Stimulated activated CD4-positive, alpha-beta T cell treated with anti-CD3 and anti-CD28 coated beads, Interleukin-2, amount 100 ng/mL, for 24 hours (primary cell): ENCODE measurements at places on chromosomes 3 and 15.
A peak's percentile ranks its signal among the peaks of the same experiment; 100 is the strongest.

GRCh38 chr3:120244834-120245225 lies 40.2 kb downstream of the GPR156 start:
- DNase-seq: no peak

DNA sequence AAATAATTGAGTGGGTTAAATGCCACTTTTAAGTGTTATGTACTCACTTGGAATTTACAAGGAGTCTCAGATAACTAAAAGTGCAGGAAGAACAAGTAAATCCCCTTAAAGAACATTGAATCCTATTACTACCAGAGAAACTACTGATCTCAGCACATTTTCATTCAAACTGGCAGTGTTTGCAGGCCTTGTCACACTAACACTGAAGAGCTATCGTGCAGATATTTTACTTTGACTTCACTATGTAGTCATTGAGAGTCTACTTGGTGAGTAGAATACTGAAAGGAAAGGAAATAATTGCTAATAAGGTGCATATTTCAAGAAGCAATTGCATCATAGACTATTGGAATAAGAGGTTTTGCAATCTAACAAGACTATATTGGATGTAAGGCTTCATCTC lies 721.4 kb upstream of the CBLB start:
- no peak for DNase-seq

GRCh38 chr3:167811031-167811430 lies 75.5 kb downstream of the SERPINI1 start:
- DNase-seq: no peak

GRCh38 chr3:53845881-53846133 lies 412 bp downstream of the CHDH start:
- no peak for DNase-seq

- no peak for DNase-seq
Observed at GRCh38 chr15:64685230-64685888, 90.0 kb downstream of the RBPMS2 start.

DNA sequence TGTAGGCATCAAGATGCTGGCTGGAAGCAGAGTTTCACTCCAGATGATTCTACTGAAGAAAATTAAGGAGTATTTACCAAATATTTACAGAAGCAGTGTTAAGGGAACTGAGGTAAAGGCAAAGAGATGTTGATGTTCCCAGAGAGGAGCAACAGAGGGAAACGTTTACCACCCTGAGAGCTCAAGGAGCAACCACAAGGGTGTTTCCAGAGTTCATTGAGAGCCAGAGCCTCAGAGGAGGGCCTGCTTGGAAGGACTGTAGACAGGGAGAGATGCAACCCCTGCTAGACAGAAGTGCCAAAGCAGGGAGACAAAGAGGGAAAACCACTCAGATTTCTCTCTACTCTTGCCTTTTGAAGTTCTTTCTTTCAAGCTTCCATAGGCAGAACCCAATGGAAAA lies 474.5 kb downstream of the RBMS3 start:
- DNase-seq: no peak

DNA sequence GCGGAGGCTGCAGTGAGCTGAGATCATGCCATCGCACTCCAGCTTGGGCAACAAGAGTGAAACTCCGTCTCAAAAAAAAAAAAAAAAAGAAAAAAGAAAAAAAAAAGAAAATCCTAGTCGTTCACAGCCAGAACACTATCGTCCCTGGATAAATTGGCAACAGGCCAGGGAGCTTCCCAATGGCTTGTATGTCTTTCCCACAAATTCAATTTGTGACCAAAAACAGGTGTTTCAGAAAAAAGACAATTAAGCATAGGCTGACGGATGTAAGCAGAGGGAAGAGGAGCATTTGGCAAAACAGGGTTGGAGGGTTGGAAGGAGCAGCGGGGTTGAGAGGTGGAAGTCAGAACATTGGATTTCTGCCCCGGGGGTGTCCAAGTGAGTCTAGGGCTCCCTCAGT lies 8.5 kb downstream of the EPB42 start:
- no peak for DNase-seq

- no peak for DNase-seq
Observed at GRCh38 chr3:115760716-115761115, 137.4 kb downstream of the GAP43 start.

GRCh38 chr3:47892286-47893040 lies 89.5 kb downstream of the DHX30 start:
- no peak for DNase-seq

GRCh38 chr3:112132975-112133448 lies at the start of gene GCSAM:
TSS of gene GCSAM (minus strand) at chr3:112133248. CDS start at chr3:112133120, 128 bp downstream.
- peak; percentile 58 for DNase-seq
